ENCODE measurements at places on chromosomes 3 and 15.

DNA sequence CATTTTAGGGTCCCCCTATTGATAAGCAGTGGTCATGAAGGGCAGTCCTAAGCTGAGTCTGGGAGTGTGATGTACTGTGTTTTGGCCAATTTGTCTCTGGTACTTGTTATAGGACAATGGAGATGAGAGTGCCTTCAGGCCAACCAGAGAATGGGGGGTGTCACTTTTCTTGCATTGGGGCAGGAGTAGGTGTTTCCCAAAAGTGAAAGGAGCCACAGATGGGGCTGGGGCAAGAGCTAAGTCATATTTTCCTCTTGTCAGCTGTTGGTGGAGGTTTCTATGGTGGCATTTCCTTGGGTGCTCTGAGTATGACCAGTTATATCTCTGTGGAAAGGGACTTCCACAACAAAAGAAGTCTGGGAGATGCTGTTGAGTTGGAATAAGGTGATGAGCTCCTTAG, 24.7 kb upstream of the BSN start:
- no peak for DNase-seq

DNA sequence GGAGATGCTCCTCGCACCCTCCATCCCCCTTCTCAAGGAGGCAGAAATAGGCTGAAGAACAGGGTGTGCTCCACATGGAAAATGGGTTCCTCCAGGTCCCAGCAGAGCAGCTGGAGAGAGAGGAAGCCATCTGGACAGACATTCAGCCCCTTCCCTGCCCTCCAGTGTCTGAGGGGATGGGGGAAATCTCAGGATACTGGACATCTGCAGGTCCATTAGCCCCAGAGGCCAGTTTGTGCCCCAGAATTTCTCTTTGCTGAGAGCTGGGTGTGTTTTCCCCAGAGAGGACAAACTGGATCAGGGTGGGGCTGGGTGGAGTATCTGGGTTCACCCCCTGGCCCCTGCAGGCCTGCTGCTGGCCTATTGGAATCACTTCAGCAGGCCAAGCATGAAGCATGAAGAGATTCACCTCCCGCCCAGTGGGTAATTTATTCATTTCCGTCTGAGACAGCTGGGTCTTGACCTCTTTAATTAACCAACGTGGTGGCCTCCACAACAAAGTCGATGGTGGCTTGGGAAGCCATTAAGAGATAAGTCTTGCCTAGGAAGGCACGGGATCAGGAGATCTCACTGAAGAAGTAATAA, 4.6 kb downstream of the FAM3D start:
- DNase-seq = no peak

- DNase-seq = no peak
Observed at GRCh38 chr3:114721864-114722263, 425.2 kb downstream of the ZBTB20 start.

DNA sequence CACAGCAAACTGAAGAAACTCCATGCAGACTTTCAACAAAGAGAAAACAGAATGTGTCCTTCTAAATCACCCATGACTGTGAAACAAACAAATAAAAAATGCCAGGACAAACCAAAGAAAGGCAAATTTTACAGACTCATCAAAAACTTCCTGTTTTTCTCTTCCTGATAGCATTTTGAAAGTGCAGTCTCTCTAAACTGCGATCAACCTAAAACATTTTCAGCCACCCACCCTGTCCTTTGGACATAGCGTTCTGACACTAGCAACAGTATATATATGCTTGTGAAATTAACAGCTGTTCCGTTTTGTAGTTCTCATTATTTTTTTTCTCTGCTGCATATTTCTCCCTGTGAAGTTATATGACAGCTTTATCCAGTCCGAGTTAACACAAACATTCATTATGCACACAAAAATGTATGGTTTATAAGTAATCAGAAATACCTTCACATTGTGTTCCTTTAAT, 151.7 kb downstream of the FBN1 start:
- no peak for DNase-seq

All from CD4-positive, alpha-beta T cell treated with Interleukin-21 for 1 hour (primary cell).